ENCODE measurements at places on chromosomes 1 and 21. TPM values are rescaled to one million over a fixed set of nuclear protein-coding genes. Genes with fewer than 3 reads are reported as not detected.

- DNase-seq: no peak
Measured at GRCh38 chr1:91757763-91758460, 128.0 kb downstream of the TGFBR3 start.

- DNase-seq: no peak
Measured at GRCh38 chr1:189596197-189596596, 881.5 kb downstream of the BRINP3 start.

DNA sequence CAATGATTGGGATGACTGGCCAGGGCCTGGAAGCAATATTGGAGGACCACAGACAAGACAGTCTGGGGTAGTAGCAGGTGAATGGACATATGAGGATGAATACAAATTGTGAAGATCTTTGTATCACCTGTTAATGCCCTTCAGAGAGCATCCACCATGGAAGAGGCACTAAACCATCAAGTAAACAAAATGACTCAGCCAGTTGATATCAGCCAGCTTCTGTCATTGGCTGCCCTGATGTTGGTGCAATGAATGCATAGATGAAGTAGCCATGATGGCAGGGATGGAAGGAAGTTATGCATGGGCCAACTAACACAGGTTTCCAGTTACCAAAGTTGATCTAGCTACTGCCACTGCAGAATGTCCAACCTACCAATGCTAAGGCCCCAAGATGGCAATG lies 16.1 kb upstream of the ERI3 start:
- no peak for DNase-seq

The LRRC71 gene
- not detected for polyA plus RNA-seq

DNA sequence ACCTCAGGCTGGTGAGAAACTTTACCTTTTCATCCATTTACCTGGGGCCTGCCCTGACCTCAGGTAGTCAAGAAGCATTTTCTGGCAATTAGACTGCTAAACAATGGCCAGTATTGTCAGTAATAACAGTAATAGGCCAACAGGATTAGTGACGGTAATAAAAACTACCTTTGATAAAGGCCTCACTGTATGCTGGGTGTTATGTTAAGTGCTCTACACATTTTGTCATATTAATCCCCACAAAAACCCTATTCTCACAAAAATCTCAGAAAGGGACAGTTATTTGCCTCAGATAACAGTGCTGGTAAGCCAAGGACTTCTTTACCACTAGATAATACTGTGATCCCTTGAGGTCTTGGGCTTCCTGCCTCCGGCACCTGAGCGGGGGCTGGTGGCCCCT lies 191.4 kb downstream of the FOXD2 start:
- DNase-seq: no peak

The NBPF6 gene
- polyA plus RNA-seq: not detected

DNA sequence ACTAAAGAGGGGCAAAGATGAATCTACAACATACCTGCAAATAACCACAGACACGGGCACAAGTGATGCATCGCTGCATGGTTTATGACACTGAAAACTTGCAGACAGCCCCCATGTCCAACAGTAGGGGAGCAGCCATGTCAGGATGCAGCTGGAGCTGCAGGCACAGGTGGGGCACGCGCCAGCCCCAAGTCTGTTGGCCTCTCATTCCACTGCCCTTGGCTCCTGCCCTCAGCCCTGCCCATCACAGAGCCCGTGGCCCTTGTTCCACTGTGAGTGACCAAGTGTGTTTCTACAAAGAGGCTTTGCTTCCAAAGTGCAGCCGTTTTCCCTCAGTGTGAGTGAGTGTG lies 3.2 kb upstream of the PADI4 start:
- peak; percentile 27 for DNase-seq

The SHE gene
- not detected for polyA plus RNA-seq

GRCh38 chr1:18870957-18871356 lies 11.5 kb upstream of the TAS1R2 start:
- no peak for DNase-seq

The TAS1R1 gene
- polyA plus RNA-seq: not detected

DNA sequence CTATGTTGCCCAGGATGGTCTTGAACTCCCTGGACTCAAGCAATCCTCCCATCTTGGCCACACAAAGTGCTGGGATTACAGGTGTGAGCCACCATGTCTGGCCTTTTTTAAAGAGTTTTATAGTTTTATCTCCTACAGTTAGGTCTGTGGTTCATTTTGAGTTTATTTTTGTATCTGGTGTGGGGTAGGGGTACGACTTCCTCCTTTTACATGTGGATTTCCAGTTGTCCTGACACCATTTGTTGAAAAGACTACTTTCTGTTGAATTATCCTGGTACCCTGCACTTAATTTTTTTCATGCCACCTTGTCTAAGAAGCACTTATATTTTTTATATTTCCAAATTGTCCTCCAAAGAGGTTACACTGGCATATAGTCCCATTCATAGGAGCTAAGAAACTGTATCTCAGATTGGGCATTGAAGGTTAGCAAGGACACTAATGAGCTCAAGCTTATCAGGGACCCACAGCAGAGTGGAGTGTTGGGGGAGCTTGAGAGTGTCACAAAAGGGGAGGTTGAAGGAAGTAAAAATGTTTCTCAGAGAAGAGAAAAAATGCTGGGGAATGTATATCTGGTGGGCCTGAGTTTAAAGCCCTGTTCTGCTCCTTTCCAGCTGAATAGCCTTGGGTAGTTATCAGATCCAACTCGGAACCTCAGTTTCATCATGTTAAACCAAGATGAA lies 23.4 kb upstream of the MEF2D start:
- DNase-seq: no peak

The PYGO2 gene
- polyA plus RNA-seq: 17.1 TPM

The SFN gene
- 4,130 TPM for polyA plus RNA-seq

DNA sequence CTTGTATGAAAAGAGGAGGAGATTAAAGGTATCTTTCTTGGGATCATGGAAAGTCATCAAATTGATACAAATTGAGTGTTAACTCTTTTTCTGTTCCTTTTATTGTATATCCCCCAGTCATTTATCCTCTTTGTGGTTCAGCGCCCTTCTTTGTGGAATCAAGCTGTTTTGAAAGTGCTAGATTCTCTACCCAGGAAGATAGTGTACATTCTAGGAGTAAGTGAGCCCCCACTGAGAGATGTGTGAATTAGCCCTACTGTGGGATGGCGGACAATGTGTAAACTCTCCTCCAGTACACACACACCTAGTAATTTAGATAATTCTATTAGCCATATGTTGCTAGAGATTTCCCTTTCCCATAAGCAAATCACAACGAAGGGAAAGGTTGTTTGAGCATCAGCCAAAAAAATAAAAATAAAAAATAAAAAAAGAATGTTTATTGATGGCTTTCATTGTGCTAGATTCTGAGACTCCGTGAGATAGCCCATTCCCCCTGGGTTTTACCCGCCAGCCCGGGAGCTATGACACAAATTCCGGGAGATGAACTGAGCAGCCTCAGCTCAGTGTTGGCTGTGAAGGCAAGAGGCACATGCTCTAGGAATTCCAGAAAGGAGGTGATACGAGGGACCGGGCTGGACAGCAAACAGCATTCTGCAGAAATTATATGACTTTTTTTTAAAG lies 378.4 kb upstream of the RUNX1 start:
- DNase-seq: no peak

DNA sequence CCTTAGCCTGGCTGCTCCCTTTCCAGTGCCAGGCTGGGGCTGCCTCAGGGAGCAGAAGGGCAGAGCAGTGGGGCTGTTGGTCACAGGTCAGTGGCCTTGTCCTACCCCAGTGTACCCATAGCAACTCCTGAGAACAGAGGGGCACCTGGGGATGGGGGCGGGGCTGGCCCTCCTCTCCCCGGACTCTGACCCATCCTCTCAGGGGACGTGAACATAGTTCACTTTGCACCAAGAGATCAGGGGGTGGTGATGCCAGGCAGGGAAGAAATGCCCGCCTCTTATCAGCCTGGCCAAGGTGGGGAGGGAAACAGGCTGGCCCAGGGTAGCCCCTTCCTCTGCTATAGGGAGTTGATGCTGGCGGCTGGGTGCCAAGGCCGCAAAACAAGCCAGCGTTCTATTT lies 4.9 kb downstream of the ETNK2 start:
- DNase-seq: no peak

- no peak for DNase-seq
Measured at GRCh38 chr1:63101336-63101735, 221.0 kb upstream of the FOXD3 start.

- no peak for DNase-seq
Measured at GRCh38 chr1:152777510-152778137, 2.7 kb downstream of the LCE1F start.

DNA sequence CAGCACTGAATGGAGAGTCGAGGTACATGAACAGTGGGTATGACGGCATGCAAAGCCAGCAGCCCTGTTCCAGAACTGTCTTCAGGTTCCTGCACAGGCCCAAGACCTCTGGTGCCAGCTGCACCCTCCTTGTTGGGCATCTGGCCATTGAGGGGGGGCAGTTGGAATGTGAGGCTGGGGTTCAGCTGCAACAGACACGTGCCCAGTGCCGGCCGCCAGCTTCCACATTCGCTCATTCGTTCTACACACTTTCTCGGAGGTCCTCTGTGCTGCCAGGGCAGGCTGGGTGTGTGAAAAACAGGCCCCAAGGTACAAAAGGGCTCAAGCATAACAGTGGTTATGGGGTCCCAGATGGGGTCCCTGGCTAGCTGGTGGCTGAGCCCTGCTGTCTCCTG lies 37.9 kb upstream of the SLC19A1 start:
- DNase-seq: no peak

DNA sequence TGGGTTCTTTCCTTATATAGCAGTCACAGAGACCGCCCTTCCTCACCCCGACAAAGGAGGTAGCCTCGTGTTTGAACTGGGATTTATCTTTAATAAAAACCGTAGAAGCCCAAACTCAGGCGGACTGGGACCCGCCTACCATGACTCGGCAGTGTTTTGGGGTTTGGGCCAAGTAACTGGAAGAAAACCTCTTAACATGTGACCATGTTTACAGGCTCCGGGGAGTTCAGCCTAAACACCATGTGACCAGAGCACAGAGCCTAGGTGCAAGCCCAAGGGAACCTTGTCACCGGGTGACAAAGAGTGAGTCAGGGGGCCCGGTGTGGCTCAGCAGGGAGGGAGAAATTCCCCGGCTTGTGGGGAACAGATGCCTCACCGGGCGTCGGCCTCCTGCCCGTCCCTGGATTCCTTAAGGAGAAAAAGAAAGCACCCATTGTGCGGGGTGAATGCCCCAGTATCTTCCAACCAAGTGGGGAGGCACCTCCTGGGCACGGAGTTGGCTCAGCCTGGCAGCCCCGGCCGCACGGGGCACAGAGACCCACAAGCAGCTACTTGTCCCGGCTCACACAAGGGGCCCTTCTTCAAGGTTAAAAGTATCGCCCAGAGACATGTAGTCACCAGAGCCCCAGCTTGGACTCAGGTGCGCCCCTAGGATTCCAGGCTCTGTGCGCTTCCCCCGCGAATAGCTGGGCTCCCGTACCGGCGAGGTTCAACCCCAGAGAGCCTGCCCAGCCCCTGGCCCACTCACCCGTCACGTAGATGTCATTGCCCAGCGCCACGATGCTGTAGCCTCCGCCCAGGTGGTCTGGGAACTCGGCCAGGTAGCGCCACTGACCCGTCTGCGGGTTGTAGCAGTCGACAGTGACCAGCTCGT lies 1.4 kb downstream of the KLHL21 start:
- DNase-seq: peak; percentile 97

The OR2L13 gene
- polyA plus RNA-seq: not detected

- no peak for DNase-seq
Measured at GRCh38 chr1:160520999-160521398, 2.1 kb downstream of the SLAMF6 start.

DNA sequence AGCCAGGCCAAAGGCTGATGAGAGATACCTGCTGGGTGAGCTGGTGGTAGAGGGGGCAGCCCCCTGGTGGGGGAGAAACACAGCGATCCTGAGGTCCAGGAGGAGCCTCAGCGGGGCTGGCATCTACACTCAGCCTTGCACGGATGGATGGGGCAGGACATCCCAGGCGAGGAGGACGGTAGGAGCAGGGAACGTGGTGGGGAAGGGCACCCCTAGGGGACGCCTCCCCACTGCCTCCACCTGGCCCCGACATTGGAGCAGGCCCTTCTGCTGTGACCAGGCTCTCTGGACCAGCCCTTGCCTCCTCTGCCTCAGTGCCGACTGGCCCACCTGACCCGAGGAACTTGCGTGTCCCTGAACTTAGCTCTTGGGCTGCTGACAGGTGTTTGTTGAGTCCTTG lies 6.4 kb upstream of the MMEL1 start:
- DNase-seq: no peak

- DNase-seq: no peak
Measured at GRCh38 chr1:15950302-15950701, 25.6 kb downstream of the ZBTB17 start.

The SUCO gene
- polyA plus RNA-seq: 4.1 TPM

GRCh38 chr1:75615613-75616435 lies 4.9 kb upstream of the SLC44A5 start:
- DNase-seq: no peak

The ATP1A4 gene
- not detected for polyA plus RNA-seq

DNA sequence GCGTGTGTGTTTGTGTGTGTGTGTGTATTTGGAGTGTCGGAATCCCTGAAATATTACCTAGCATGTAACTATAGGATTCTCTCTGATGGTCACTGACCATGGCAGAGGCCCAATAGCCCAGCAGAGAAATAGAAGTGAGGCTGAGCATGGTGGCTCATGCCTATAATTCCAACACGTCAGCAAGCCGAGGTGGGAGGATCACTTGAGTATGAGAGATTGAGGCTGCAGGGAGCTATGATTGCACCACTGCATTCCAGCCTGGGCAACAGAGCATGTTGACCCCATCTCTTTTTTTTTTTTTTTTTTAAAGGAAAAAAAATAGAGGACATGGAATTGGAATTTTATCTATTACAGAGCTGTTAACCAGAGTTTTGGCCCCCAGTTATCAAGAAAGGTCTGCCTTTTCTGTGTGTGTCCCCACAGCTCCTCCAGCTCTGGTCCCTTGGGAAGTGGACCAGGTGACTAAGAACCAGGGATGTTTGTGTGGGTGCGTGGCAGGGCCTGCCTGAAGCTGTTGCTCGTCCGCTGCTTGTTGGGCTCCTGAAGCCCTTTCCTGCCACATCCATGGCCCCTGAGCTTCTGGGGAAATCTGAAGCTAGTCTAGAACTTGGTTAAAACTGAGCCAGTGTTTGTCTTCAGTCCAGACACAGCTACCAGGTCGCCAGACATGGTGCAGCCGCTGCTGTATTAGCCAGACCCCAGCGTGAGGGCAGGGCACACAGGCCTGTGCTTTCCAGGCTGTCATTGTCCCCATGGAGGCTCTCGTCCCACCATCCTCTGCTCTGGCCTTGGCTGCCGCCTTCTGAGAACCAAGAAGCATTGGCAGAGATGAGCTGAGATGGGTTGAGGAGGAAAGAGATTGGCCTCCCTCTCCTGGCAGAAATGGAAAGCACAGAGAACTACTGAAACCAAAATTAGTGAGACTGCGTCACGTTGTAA lies 25.5 kb downstream of the CAPN9 start:
- DNase-seq: no peak

The LRRC38 gene
- polyA plus RNA-seq: not detected

The CCDC30 gene
- 0.12 TPM for polyA plus RNA-seq

GRCh38 chr1:45974541-45975269 lies 157.7 kb downstream of the PIK3R3 start:
- peak; percentile 83 for DNase-seq

The A3GALT2 gene
- polyA plus RNA-seq: not detected

- no peak for DNase-seq
Measured at GRCh38 chr1:178973652-178974101, 52.0 kb upstream of the FAM20B start.

The LENEP gene
- not detected for polyA plus RNA-seq
